ENCODE measurements at places on chromosomes 3 and 15.
A peak's percentile ranks its signal among the peaks of the same experiment; 100 is the strongest.

DNA sequence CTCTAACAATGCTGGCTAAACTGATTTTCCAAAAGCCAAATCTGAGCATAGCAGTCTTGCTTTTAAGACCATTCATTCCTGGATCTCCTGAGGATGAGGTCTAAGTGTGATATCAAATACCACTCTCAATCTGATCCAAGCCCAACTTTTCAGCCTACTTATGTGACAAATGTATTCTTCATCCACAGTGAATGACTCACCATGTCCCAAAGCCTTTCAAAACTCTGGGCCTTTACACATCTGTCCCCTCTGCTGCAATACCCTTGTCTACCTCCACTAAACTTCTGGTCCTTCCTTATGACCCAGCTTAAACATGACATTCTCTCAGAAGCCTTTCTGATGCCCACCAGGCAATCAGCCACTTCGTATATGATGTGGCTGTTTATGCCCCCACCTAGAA, 4.6 kb downstream of the ANAPC13 start:
- DNase-seq = no peak

DNA sequence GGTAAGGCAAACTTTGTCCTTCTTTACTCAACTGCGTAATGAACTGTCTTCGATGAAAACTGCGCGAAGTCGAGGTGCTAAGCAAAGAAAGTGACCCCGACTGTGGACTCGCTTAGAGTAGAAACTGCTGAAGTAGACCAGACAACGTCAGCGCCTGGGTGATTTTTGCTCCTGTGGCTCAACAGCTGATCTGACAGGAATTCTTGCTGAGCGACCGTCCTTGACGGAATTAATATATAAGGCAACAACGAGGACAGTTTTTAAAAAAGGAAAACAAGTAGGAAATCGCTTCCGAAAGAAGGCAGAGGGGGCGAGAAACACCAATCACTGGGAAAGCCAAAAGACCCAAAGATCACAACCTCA, 541 bp downstream of the RPS27L start:
- DNase-seq = peak; percentile 74

DNA sequence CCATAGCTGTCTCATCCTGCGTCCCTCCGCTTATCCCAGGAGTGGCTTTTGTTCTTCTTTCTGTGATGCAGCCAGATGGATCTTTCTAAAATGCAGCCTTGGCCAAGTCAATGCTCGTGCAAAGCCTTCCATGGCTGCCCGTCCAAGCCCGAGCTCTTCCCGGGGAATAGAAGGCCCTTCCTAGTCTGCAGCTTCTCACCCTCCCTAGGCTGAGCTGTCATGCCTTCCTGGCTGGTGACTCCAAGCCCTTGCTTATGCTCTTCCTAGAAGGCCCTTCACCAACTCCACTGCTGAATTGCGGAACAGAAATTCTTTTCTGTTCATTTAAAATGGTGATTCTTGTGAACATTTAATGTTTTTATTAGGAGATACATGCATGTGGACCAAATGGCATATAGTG, 95.9 kb downstream of the SMAD6 start:
- DNase-seq = no peak

- no peak for DNase-seq
Measured at GRCh38 chr3:26205475-26205874, 415.6 kb downstream of the OXSM start.

DNA sequence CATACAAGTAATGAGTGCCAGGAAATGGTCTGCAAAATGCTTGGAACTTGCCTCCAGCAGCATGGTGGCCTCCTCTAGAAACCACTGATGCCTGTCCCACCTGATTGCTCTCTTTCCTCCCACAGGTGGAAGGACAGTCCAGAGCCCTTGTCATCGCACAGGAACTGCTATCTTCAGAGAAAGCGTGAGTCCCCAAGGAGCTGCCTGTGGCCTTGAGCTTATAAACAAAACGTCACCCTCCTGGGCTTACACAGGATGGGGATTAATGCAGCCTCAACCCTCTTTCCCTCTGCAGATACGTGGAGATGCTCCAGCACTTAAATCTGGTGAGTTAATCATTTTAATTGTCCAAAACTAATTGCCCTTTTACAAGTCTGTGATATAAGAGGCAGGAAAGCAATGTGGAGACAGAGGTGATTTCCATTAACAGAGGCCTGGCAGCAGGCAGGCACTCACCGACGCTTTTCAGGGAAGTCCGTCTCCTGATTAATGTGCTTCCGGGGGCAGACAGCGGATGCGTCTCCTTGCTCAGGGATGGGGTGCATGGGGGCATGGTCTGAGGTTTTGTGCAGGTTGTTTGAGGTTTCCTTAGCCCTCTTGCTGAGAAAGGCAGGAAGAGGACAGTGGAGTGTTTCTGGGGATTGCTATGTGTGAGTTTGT, 61.8 kb downstream of the FGD5 start:
- DNase-seq = no peak

DNA sequence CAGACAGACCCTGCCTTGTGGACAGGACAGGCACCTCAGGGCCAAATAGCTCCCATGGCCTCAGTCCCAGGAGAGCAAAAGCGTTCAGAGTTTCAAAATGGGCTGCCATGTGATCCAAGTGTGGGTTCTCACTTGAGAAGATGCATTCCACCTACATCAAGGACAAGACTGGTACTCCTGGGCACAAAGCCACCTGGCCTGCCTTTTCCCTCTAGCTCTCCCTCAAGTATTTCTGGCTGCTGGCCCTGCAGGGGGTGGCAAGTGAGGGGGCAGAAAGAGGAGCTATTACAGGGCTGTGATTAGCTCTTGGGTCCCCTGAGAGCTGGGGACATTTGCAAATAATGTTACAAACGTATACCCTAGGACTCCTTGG, 6.5 kb upstream of the COL7A1 start:
- no peak for DNase-seq

DNA sequence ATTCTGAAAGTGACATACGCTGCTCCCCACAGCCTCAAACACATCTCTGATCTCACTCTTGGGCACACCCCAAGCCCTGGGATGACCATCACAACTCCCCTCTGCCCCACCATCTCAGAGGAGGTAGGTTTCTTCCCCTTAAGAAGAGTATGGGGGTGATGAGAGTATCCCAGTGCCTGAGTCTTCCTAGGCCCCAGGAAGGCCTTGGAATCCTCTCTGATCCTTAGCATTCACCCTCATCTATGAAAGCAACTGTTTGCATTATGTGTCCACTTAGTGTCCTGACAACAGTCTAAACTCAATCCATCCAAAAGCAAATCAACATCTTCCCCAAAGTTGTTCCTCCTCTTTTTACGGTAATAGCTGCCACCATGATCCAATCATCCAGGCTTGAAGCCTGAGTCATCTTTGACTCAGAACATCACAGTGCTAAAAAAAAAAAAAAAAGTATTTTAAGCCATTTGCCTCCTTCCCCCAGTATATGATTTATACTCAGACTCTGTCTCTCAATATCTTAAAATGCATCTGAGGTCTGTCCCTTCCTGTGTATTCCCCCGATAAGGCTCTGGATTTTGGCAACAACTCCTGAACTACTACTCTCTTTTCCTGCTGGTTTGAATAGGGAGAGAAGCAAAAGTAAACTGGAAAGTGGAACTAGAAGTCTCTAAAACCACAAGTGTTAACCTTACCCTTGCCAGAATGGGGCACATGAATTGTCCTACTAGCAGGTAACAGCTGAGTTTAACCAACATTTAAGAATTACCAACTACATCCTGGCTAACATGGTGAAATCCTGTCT, 22.5 kb downstream of the POPDC2 start:
- DNase-seq = peak; percentile 66

DNA sequence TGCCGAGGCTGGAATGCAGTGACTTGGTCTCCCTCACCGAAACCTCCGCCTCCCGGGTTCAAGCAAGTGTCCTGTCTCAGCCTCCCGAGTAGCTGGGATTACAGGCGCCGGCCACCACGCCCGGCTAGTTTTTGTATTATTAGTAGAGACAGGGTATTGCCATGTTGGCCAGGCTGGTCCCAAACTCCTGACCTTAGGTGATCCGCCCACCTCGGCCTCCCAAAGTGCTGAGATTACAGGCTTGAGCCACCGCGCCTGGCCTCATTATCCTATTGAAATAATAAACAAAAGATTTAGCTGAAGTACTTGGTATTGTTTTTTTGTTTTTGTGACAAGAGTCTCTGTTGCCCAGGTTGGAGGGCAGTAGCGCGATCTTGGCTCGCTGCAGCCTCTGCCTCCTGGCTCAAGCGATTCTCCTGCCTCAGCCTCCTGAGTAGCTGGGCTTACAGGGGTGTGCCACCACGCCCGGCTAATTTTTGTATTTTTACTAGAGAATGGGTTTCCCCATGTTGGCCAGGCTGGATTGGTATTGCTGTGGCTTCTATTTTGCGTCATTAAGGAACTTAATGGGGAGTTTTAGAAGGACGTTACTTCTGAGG, 1.5 kb downstream of the RPL35A start:
- no peak for DNase-seq

DNA sequence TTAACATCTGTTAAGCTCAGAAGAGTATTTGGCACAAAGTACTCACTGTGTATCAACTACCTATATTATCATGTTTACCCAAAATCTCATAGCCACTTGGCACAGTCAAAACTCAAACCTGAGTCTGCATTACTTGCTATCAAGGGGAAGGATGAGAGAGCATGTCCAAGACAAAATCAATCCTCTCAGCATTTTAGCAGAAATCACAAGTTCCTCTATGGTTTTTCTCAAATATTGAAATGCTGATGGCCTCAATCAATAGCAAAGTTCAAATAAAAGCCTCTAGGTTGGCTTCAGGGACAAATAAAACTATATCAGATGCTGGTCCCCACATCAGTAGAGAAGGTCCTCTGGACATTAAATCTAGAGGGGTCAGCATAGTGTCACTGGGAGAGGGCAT, 14.3 kb downstream of the TBC1D2B start:
- no peak for DNase-seq

- DNase-seq = peak; percentile 27
Measured at GRCh38 chr15:38424101-38424552, 29.8 kb upstream of the FAM98B start.

GRCh38 chr15:48402427-48403177, 71.4 kb downstream of the DUT start:
- DNase-seq = no peak

GRCh38 chr15:38512901-38513300, 51.7 kb downstream of the RASGRP1 start:
- DNase-seq = no peak

DNA sequence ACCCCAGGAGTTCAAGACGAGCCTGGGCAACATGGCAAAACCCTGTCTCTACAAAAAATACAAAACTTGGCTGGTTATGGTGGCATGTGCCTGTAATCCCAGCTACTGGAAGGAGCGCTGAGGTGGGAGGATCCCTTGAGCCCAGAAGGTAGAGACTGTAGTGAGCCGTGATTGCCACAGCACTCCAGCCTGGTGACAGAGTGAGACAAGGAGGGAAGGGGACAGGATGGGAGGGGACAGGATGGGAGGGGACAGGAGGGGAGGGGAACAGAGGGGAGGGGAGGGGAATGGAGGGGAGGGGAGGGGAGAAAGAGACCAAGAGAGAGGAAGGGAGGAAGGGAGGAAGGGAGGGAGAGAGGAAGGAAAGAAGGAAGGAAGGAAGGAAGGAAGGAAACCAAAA, 11.0 kb downstream of the COLQ start:
- DNase-seq = no peak

- peak; percentile 62 for DNase-seq
Measured at GRCh38 chr3:98732286-98733052, 30.7 kb upstream of the ST3GAL6 start.

- DNase-seq = no peak
Measured at GRCh38 chr3:174675406-174675805, 183.7 kb upstream of the NAALADL2 start.

DNA sequence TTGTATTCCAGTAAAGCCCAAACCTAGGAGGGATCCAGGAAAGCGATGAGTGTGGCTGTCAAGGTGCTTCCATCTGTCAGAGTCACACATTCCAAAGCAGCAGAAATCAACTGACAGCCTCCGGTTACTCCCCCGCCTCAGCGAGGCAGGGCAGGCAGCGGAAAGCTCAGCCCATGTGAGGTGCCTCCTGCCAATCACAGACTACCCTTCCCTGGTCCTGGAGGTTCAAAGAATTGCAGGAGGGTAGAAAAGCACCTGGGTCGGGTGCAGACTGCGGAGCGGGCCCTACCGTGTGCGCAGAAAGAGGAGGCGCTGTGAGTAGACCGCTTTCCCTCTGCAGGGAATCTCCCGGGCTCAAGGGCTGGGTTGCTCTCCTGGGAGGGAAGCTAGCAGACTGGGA, at the start of gene UPK1B:
TSS of gene UPK1B (plus strand) at position 274 of the 400 bp plus-strand sequence. CDS start 13,144 bp downstream, outside the sequence.
- DNase-seq = no peak

DNA sequence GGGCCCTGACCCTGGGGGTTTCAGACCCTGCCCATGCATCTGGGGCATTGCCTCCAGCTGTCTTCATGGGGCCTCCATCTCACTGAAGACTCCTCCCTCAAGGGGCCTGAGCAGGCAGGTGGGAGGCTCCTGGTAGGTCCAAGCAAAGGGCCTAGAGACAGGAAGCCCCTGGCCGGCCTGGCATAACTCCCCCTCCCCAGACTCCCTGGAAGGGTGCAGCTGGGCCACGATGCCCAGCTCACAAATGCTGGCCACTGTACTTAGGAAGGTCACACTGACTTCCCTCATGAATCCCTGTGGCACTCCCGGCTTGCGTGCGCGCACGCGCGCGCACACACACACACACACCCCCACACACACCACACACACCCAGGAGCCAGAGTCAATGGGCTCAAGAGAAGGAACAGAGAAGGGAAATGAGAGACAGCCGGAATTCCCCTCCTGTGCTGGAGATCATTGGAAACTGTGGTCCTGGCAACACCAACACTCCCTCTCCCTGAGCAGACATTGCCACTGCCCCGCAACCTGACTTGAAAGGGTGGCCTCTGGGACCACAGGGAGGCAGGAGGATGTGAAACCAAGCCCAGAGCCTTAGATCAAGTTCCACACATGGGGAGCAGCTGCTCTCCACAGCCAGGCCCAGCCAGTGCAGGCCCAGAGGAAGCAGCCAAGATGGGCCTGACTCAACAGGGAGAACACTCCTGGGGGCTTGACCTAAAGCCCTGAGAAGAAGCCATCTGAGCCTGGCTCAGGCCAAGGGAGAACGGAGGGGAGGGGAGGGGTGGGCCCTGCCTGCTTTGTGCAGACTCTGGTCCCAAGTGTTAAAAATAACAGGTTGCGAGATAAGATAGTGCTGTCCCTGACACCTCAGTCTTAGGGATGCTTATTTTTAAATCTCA, 69.7 kb downstream of the SCN5A start:
- peak; percentile 1 for DNase-seq

DNA sequence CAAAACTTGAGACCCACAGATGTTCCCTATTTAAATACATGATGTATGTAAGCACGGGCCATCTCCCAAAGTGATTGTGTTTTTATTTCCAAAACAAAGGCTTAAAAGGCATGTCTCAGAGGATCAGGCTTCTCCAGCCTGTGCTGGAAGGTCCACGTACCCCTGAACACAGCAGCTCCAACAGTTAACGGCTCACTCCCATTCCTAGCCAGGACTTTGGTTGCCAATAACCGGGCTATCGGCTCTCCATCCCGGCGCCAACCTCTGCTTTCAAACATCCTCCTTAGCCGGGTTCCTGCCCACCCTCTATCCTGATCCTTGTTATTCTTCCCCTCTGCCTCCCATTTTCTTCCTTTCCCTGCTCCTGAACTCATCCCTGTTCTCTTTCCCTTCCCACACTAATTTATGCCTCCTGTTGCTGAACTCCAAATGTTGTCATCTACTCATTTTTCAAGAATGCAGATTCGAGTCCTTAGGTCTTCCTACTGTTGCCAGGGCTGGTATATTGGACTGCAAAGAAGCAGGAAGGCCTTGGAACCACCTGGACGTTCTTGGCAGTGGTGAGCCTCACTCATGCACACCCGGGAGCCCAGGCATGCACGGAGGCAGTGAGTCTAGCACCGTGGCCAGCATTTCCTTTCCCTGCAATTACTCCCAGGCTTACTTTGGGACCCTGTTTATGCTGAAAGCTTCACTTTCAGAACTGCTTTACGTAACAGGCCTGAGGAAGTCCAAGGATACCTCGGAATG, 128.4 kb upstream of the RAD18 start:
- no peak for DNase-seq

- DNase-seq = no peak
Measured at GRCh38 chr15:81013396-81013929, 12.7 kb downstream of the TLNRD1 start.

Data from adipocyte (in vitro differentiated cells).